ENCODE measurements at places on chromosomes 11 and 22.
A peak's percentile ranks its signal among the peaks of the same experiment; 100 is the strongest.

DNA sequence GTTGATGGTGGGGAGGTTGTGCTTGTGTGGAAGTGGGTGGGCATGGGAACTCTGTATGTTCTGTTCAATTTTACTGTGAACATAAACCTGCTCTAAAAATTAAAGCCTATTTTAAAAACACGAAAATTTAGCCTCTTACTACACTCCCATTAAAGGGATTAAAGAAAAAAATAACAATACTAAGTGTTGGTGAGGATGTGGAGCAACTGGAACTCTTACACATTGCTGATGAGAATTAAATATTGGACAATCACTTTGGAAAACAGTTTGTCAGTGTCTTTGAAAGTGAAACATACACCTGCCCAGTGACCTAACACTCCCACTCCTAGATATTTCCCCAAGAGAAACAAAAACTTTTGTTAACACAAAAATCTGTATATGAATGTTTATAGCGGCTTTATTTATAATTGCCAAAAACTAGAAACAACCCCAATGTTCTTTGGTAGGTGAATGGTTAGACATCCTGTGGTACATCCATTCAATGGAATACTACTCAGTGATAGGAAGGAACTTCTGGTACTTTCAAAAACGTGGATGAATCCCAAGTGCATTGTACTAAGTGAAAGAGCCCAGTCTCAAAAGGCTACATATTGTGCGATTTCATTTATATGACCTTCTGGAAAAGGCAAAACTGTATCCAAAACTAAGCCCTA is 23.5 kb downstream of the LRRC32 start:
- DNase-seq: no peak

DNA sequence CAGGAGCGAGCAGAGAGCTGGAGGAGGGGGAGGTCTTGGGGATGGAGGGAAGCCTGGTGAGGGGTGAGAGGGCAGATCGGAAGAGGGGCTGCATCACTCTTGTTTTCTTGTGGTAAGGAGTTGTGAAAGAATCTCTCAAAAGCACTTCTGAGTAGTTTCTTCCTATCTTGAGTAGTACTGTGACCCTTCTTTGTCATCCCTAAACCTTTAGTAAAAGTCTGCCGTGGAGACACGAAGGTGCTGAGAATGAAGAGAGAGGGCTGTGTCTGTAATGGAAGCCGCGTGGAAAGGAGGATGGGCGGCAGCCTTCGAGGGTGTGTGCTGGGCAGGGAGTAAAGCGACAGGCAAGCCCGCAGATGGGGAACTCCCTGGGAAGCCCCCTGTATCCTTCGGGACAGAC is 237.8 kb downstream of the TBC1D22A start:
- DNase-seq: no peak

DNA sequence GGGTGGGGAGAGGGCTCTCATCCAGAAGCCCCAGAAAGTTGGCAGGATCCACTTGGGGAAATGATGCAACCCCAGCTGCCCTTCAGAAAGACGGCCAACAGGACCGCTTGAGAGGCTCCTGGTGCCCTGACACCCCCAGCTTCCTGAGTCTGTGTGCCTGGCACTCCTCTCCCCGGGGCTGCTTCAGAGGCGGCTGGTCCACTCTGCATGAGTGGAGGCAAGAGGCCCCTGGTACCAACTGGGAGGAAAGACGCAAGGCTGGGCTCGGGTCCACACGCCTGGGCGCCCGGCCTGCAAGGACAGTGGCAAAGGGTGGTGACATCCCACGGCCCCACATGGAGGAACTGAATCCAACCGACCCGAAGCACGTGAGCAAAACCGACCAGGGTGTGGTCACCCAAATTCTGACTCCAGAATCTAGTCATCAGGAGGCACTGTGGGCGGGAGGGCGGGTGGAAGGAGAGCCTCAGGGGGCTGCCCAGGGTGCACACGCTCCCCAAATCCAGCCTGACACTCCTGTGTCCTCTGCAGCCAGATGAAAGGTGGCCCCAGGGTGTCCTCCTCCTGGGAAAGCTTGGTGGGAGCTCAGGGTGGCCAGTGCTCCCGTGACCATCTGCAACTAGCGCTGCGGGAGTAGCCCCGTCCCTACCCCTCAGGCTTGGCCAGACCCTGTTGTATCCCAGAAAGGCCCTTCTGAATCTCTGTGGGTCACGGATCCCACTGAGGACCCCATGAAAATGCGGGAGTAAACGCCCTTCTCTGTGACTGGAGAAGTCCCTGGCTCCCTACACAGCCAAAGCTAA is 3.7 kb downstream of the RNH1 start:
- peak; percentile 94 for DNase-seq

DNA sequence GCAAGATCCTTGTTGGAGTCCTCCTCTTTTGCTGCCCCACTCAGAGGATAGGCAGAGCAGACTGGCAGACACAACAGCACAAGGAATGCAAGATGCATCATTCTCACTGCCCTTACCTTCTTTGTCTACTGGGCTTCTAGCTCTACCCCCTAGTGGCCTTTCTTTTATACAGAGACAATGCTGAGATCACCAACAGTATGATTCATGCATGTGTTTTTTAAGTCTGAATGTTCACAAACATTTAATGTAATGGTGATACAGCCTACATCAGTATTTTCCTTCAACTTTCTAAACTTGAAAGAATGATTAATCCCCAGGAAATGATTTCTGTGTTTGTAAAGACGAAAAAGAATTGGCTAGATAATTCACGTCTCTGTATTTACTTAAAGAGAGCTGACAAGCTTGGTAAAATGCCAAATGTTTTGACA is at the start of gene MMP10:
Gene MMP10 (minus strand): TSS at position 138 of the 428 bp plus-strand sequence. CDS start 37 bp downstream, at position 101.
- peak; percentile 56 for DNase-seq

- no peak for DNase-seq
Observed at GRCh38 chr11:102157219-102157618, 47.0 kb downstream of the YAP1 start.

GRCh38 chr22:17380359-17381087 is 11.3 kb downstream of the CECR2 start:
- no peak for DNase-seq

DNA sequence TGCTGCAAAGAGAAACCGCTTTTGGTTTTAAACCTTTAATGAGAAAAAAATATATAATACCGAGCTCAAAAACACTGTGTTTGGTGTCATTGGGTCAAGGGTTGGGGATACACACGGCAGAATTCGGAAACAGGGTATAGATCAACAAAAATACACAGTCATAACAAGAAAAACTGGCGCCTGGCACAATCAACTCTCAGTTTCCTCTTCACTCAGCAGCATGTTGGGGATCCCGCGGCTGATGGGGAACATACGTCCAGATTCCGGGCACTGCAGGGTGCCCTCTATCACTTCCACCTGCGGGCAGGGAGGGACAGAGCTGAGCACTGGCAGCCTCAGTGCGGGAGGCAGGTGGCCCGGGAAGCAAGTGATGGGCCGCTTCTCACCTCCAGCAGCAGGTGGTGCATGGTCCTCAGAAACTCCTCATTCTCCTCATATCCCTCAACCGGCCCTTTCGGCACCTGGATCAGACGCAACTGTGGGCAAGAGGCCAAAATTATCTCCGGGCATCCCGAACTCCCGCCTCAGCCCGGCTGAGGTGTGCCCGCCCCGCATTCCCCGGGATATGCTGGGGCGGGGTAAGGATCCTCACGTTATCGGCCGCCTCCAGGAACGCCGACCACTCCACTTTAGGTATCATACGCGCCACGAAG is 561 bp downstream of the TRMT112 start:
- DNase-seq: no peak

GRCh38 chr22:41596776-41597634 is 7.4 kb upstream of the PMM1 start:
- peak; percentile 34 for DNase-seq
